ENCODE measurements at places on chromosomes 3 and 15.

GRCh38 chr3:152291649-152292066 lies 22.9 kb downstream of the MBNL1 start:
- DNase-seq, result no peak

GRCh38 chr3:119548341-119548740 lies 11.1 kb downstream of the CD80 start:
- DNase-seq, result no peak

DNA sequence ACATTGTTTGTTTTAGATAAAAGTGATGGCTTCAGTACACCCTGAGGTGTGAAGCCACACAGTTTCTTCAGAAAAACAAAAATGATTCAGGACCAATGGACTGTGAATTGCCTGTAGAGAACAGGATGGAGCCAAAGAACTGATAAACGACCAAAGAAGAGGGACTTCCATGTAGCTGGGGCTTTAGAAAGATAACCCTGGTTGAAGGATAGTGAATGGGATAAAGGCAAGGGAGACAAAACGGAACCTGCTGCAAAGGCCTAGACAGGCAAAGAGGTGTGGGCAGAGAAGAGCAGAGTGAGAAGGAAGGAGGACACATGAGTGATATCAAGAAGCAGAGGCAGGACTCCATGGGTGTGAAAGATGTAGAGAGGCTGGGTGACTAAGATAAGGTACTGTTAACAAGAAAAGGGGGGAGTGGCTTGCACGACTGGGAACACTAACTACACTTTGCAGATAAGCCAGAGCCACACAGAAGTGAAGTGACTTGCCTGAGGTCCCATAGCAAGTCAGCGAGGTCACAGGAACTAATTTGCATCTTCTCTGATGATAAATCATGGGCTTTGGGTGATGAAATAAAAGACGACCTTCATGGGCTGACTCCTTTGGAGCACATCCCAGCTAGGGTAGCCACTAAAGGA lies 44.3 kb downstream of the RAB6B start:
- DNase-seq, result no peak

DNA sequence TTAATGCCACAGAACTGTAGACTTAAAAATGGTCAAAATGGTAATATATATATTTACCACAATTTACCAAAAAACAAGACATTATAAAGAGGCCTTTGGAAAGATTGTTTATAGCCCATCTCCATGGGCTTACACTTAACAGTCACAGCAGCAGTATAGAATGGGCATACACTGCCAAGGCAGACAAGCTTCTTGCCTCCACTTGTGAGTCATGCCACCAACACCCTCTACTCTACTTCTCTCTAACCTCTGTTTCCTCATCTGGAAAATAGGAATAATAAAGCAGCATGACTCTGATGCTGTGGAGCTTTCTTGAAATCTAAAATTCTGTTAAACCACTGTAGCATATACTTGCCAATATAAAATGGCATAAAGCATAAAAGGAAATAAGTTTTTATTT lies 14.4 kb upstream of the GPR156 start:
- no peak for DNase-seq

DNA sequence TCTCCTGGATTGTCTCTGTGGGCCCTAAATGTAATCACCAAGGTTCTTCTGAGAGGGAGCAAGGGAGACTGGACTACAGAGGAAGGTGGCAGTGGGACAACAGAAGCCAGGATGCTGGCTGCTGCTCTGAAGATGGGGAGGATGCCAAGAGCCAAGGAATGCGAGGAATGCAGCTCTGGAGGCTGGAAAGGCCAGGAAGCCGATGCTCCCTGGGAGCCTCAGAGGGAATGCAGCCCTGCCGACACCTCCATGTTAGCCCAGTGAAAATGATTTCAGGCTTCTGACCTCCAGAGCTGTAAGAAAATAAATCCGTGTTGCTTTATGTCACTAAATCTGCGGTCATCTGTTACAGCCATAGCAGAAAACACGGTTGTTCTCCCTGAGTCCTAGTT lies 44.1 kb downstream of the UMPS start:
- DNase-seq, result no peak
